ENCODE measurements at places on chromosomes 1 and 21.

GRCh38 chr1:115201598-115201997 is 112.3 kb upstream of the TSPAN2 start:
- no peak for DNase-seq

DNA sequence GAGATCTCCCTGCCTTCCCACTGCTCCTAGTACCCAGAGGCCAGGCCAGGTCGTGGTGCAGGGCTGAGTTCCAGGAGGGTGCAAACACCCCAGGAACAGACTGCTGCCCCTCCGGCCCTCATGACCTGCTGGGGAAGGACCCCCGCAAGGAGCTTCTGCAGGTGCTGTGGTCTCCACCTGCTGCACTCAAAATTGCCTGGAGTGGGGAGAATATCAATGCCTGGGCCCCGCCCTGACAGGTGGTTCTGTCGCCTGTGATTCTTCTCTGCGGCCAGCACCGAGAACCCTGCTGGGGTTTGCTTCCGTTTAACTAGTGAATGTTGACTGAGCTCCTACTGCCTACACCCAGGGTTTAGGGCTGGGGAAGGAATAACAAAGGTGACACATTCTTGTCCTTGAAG is 2.1 kb upstream of the TFF3 start:
- no peak for DNase-seq

DNA sequence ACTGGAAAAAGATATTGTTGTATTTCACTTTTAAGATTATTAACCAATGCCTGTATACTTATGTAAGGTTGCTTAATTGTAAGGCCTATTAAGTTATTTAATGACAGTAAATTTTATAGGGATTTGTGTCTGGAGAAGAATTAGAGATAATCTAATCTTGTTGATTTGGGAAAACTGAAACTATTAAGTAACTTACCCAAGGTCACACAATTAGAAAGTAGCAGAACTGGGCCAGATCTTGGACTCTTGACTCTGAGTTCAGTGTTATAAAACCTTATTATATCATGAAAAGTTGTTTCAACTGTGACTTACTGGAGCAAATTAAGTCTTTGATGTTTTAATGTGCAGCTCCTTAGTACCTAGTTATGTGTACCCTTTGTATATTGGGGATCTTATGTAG is 38.5 kb downstream of the CAMTA1 start:
- DNase-seq = no peak

DNA sequence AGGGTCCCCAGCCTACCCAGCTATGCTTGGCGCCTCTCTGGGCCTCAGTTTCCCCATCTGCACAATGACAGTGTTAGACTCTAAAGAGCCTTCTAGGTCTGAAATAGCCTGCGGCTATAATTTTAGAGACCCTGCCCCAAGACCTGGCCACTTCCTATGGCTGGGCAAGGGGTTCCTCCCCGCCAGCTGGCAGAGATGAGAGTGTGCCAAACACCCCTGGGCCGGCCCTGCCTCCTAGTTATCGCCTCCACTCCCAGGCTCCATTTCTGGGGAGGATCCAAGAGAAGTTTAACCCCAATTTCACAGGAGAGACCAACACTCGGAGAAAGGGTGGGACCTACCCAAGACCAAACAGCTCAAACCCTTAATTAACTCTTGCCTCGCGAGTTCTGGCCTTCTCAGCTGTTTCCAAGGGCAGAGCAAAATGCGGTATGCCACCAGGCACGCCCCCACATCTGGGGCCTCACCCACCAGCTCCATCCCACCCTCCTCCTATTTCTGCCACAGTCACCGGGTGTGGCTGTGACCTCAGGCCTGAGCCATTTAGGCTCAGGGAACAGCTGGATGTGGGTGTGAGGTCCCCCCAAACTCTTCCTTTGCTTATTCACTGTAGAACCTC is 35.7 kb downstream of the TTC39A start:
- DNase-seq = peak; percentile 54

GRCh38 chr1:183821889-183822611 is 17.1 kb downstream of the RGL1 start:
- no peak for DNase-seq

GRCh38 chr1:75136921-75137641 is 2.9 kb downstream of the LHX8 start:
- no peak for DNase-seq

- no peak for DNase-seq
These were observed 574 bp downstream of the IGSF9 start for GRCh38 chr1:159944623-159945455.

- DNase-seq = no peak
These were observed 24.3 kb upstream of the MTF1 start for GRCh38 chr1:37883671-37884070.

DNA sequence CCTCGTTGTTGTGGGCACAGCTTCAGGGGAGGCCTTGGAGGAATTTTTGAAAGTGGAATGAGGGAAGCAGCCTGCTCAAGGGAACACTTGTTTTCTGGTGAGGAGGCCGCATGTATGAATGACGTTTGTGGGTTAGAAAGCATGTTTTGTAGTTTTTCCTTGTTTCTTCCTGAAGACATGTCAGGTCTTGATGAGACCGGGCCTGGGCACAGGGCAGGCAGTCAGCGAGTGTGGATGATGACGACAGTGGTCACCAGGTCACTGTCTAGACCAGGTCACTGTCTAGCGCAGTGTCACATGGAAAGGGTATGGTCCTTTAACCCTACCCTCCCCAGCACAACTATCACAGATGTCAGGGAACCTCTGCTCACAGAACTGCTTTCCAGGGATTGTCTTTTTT is 7.3 kb downstream of the PSEN2 start:
- no peak for DNase-seq

- no peak for DNase-seq
These were observed 51.5 kb downstream of the FOXO6 start for GRCh38 chr1:41412748-41413147.

- peak; percentile 34 for DNase-seq
These were observed 5.3 kb downstream of the CELSR2 start for GRCh38 chr1:109254621-109255096.

DNA sequence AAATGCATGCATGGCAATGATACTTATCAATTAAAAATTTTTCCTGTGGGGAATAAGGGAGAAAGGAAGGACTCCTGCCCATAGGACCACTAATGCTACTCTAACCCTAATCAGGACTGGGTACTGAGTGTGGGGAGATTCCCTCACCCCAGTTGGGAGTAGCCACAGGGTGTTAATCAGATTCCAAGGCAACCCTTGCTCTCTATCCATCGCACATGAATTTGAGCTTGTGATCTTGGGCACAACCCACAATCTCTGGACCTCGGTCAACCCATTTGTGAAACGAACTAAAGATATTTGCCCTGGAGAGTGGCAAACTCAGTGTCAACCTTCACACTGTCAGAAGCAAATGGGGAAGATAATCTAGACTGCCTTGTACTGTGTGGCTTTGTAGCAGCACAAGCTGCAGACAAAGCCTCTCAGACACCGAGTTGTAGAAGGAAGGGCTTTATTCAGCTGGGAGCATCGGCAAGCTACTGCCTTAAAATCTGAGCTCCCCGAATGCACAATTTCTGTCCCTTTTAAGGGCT is 69.5 kb downstream of the SERINC2 start:
- DNase-seq = no peak

- peak; percentile 40 for DNase-seq
These were observed 546 bp downstream of the ELOVL1 start for GRCh38 chr1:43367026-43367903.

DNA sequence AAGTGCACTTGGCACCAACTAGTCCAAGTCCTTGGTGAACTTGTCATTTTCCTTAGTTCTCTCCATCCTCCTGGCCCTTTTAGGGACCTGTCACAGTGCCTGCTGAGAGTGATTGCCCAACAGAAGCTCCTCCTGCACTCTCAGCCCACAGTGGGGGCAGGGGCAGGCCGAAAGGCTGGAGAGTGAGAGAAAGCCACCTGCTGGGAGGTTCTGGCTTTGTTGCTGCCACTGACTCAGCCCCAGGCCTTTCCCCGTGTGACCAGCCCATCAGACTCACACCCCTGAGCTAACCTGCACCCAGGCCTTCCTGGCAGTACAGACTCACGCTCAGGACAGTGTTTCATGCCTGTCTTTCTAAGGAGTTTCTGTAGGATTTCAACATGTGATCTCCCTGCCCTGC is 17.1 kb upstream of the PROK1 start:
- no peak for DNase-seq

GRCh38 chr1:225658041-225658440 is 5.1 kb upstream of the ENAH start:
- no peak for DNase-seq

DNA sequence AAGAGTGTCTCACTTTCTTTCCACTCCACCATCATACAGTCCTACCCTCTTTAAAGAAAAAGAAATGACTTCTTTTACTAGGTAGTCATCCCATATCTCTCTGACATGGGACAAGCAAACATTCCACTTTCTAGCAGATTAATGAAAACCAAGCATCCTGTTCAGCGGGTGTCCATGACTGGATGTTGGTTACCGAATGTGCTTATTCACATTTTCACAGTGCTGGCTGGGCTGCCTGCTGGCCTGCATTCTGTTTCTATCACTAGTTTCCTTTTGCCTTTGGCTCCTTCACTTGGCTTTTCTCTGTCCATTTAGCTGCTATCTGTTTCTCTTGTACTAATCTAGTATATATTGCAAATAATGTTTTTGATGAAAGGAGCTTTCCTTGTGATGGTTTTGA is 598.4 kb downstream of the RWDD3 start:
- DNase-seq = no peak

DNA sequence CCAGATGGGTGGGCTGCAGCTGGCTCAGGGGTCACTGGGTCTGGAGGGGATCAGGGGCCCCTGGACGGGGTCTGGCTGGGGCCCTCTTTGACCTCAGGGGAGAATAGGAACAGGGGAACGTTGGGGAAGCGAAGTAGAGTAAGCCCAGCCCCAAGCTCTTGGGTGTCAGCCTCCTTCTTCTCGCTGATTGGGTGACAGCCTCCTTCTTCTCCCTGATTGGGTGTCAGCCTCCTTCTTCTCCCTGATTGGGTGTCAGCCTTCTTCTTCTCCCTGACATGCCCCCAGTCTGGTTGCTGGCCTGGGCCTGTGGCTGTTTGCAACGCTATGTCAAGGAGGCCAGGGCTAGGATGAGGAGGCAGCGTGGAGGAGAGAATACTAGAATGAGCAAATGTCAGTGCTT is 76.7 kb upstream of the CASZ1 start:
- no peak for DNase-seq

DNA sequence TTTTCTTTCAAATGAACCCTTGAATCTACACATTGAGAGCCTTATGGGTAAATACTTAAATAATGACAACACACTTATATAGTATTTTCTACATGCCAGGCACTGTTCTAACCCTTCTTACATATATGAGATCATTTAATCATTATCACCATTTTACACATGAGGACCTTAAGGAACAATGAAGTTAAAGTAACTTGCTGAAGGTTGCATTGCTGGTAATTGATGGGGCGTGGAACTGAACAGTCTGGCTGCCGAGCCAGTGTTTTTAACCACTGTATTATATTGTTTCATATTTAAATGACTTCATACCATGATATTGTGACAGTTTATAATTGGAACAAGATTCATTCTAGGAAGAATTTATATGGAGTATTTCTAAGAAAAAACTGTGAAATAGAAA is 111.9 kb upstream of the TENT5C start:
- no peak for DNase-seq

DNA sequence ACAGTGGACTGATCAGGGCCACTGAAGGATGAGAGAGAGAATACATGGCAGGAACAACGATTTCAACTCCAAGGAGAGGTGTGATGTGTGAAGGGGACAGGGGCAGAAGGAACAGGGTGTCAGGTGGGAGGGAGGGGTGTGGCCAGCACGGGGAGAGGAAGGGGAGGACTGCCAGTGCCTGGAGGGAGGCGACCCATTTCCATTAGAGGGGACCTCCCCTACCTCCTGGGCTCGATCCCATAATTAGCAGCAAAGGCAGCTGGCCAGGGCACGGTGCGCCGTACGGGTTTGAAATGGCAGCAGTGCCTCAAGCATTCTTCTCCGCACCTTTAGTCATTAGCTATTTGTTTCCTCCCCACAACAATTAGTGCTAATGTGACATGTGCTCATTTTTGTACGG is 22.7 kb downstream of the CRYAA start:
- DNase-seq = no peak

- DNase-seq = no peak
These were observed 84.4 kb upstream of the SYT6 start for GRCh38 chr1:114238053-114238452.
